ENCODE measurements at places on chromosomes 12 and 14.

- no peak for DNase-seq
These were observed 111.0 kb upstream of the NCOR2 start for GRCh38 chr12:124678421-124678893.

GRCh38 chr12:54590978-54591591 lies 2.6 kb upstream of the PPP1R1A start:
- no peak for DNase-seq

DNA sequence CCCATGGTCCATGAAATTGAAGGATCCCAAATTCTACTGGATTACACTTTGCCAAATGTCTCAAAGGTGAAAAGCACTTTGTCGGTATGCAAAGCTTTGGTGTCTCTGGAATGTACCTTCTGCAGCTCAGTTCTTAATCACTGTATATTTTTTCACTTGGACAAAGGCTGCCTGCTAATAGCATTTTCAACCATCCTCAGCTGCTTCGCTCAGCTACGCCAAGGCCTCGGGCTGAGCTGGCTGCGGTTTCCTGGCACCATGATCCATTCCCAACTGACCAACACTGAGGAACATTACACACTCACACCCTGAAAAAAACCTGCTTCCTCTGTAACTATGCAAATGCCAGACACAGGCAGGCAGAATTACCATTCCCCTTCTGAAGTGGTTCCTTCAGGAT lies 335.2 kb downstream of the DPF3 start:
- no peak for DNase-seq

DNA sequence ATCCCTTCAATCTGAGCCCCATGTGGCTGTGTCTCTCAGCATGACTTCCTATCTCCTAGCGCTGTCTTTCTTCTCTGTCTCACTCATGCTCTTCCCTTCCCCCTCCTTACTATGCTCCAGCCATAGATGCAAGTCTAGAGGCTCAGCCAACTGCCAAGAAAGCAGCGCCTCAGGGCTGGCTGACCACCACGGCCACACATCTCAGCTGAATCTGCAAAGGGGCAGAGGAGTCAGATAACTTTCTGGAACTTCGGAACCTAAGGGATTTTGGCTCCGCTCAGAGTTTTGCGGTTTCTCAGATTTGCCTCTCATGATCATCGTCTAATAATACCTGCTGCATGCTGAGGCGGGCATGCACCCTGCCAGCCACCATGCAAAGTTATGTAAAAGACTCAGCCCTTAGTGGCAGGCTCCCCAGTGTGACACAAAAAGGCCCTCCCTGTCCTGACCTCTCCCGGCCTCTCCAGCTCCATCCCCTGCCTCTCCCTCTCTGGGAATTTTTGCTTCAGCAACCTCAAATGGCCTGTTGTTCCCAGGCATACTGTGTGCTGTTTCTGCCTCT lies 5.0 kb upstream of the FGF6 start:
- DNase-seq, result no peak

DNA sequence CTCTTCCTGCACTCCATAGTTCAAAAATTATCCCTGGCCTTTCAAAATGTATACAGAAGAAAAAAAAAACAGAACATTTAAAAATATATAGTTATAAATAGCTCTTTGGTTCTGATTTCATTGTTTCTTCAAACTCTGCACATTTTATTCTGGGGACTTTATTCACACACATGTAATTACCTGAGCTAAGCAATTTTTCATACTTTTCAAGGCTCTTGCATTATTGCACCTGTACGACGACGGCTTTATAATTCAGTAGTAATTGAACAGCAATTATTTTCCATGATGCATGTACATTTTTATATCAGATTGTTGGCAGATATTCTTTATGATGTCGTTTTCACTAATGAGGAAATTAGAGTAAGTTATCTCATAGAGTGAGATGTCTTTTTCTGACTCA lies 13.5 kb upstream of the SLC15A5 start:
- no peak for DNase-seq

DNA sequence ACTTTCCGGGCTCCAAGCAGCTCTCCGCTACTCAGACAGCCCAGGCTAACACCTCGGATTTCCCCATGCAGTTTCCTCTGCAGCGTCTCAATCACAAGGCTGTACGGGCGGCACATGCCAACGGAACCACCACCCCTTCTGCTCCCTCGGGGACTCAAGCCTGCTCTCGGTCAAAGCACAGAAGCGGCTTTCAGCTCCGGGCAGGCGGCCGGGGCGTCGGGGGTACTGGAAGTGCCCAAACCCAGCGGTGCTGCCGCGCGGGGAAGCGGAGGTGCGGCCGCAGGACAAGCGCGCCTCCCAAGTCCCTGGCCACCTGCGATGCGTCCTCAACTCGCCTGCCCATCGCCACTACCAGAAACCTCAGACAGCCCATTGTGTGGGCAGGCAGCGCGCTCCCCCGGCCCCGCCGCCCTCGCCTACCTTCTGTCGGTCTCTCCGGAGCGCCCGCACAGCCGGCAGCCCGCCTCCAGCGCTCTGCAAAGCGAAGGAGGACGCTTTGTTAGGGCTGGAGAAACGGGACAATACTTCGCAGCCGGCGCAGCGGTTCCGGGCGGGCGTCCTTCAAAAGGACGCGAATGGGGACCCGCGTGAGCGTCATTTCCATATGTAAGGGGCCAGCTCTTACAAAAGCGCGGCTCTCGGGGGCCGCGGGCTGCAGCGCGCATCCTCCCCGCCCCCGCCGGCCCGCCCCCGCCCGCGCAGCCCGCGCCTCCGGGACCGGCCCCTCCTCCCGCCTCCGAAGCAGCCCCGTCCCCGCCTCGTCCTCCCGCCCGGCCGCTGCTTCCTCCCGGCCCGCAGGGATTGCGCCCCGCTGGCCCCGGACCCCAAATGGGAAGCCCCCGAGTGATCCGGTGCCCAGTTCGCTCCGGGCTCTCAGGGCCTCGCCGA lies 674 bp downstream of the NIN start:
- peak; percentile 69 for DNase-seq

DNA sequence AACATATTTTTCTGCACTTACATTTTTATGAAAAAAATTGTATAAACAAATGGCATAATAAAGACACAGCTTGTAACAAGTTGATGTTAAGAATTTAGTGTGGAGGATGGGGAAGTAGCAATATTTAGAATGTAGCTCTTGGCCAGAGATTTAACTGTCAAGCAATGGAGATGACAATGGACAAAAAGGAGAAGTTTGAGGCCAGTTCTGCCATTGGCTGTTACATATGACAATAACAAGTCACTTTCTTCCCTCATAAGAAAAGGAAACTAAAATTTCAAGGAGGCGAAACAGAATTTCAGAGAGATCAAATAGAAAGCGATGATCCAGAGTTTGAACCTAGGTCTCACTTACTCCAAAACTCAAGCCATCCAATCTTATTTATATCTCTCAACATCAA lies 122.8 kb upstream of the CCDC175 start:
- DNase-seq, result no peak

DNA sequence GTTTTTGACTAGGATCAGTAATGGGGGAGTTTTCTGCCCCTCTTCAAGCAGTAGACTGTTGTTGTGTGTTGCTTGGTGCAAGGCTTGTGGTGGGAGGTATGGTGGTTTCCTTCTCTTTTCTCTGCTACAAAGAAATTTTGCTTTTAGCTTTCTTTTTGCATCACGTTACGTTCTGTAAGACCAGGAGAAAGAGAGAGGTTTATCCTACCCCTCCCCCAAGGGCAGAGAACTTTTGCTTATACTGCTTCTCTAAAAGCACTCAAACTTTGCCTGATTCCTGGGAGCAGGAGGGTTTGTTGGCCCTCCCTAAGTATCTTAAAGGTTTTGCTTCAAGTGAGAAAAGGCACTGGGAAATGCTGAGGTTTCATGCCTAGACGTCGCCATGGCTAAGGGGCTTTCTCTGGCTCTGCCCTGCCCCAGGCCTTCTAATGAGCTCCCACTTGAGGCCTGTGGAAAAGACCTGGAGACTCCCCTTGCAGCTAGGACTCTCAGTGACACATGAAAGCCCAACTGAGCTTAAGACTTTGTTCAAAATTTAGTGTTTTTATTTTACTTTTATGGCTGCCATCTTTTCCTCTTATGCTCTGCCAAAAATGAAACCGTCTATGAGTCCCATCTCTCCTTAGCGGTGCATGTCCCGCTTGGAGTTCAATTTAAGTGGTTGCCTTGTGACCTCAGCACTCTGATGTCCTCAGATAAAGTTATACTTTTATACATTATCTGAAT lies 49.2 kb downstream of the EIF2S3B start:
- no peak for DNase-seq

DNA sequence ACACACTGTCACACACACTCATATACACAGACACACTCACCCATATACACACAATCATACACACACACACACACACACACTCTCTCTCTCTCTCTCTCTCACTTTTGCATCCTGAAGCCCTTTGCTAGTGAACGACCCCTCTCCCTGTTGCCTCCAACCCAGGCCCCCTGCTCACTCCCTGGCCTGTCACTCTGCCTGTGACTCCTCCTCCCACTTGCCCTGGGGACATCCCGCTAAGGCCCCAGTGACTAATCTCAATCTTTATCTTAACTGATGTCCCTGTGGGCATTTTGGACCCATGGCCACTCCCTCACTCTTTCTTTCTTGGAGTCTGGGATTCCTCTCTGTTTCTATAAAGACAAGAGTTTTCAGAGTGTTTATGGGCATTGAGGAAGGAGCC lies 10.9 kb upstream of the DLK1 start:
- DNase-seq, result no peak

- no peak for DNase-seq
These were observed 124.0 kb downstream of the PDE3A start for GRCh38 chr12:20492251-20492760.

- no peak for DNase-seq
These were observed 573.8 kb downstream of the SOX5 start for GRCh38 chr12:23375621-23376020.

GRCh38 chr12:95396849-95397468 lies 77.0 kb upstream of the METAP2 start:
- no peak for DNase-seq

DNA sequence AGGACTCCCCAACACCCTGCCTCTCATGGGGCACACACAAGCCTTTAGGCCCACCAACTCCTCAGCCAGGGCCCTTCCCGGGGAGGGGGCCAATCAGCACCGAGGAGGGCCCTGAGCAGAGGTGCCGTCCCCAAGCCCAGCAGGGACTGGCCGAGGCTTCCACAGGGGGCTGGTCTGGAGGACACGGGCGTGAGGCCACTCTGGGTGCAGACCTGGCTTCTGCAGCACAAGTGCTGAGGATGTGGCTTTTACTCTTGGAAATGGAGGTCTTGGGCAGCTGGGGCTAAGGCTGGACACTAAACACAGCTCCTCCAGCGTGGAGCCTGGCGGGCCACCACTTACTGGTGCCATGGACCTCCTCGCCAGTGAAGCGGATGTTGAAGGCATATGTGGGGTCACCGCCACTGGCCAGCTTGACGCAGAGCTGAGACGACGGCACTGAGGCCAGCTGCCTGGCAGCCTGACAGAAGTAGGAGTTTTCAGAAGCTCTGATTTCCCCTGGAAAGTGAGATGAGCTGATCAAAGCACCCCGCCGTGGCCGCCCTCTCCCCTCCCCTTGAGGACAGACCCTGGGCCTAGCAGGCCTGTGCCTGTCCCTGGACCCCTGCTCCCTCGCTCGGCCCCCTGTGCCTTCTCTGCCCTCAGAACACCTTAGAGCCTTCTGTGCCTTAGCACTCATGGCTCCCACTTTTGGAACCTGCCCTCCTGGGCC lies 44.0 kb downstream of the TRAFD1 start:
- no peak for DNase-seq

GRCh38 chr14:62077676-62078261 lies 315.5 kb downstream of the SNAPC1 start:
- no peak for DNase-seq

DNA sequence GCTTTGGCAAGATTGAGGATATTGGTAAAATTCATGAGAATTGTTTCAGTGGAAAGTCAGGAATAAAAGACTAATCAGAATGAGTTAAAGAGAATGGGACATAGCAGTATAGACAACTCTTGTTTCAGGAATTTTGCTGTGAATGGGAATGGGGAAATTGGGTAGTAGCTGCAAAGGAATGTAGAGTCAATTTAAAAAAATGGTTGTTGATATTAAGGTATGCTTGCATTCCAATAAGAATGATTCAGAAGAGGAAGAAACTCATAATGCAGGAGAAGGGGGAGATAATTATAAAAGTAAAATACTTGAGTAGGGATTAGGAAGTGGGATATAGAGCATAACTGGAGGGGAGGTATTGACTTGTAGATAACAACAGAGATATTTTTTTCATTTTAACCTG lies 40.7 kb downstream of the MNAT1 start:
- no peak for DNase-seq

DNA sequence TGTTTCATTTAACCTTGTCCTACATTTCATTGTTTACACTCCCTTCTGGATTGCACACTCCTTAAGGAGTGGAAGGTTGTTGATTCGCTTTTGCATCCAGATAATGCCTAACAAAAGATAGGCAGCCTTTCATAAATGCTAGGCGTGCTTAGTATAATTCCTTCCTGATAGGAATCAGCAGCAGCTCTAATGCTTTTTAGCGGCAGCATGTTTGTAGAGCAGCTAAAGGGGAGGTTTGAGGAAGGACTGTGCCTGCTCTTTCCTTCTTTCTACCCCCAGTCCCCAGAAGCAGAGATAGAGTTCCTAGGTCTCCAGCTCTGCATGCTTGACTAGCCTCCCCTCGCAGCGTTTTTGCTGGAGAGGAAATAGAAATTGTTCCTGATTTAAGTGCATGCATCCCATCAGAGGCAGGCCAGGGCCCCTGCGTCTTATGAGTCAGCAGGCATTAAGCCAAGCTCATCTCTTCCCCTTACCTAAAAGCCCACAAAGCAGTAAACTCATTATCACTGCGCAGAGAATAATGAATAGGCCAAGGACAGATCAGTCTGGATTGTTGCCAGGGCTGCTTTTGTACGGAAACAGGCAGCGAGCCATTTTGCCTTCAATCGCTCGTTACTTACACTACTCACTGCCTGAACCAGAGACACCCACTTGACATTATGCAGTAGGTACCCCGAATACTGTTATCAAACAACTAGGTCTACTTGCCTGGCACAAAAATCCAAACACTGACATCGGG lies 14.0 kb upstream of the TBPL2 start:
- DNase-seq, result no peak

DNA sequence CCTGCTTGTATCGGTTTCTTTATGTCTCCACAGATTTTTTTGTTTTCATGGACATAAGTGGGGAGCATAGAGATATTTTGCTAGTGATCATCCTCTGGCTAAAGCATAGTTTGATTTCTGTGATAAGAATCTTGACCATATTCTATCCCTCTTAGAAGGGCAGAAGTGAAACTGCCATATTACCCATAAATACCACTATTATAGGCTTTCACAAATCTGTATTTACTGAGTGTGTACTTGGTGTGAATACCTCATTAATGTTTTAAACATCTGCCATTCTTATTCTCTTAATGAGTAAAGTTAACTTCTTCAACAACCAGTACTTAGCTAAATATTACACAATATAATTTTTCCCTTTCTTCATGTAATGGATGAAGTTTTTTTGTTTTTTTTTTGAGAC lies 16.1 kb downstream of the WNK1 start:
- no peak for DNase-seq
